ENCODE measurements at places on chromosomes 1 and 21. TPM values are rescaled to one million over a fixed set of nuclear protein-coding genes. Genes with fewer than 3 reads are reported as not detected.

BTBD19 gene
- polyA plus RNA-seq: 6.8 TPM

DNA sequence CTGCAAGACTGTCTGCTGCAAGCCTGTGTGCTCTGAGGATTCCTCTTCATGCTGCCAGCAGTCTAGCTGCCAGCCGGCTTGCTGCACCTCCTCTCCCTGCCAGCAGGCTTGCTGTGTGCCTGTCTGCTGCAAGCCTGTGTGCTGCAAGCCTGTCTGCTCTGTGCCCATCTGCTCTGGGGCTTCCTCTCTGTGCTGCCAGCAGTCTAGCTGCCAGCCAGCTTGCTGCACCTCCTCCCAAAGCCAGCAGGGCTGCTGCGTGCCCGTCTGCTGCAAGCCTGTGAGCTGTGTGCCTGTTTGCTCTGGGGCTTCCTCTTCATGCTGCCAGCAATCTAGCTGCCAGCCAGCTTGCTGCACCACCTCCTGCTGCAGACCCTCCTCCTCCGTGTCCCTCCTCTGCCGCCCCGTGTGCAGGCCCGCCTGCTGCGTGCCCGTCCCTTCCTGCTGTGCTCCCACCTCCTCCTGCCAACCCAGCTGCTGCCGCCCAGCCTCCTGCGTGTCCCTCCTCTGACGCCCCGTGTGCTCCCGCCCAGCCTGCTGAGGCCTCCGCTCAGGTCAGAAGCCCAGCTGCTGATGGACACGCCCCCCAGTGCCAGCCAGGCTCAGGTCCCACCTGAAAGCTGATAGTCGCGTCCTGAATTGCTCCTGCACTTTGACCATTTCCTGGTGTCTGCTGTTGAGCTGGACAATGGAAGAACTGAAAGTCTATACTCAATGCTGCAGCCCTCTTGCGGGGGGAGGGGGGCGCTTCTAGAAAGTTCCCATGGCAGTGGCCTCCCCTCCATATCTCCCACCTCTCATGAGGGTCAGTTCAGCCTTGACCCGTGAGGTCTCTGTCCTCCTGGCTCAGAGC, 1.2 kb downstream of the KRTAP10-4 start:
- no peak for DNase-seq

DNA sequence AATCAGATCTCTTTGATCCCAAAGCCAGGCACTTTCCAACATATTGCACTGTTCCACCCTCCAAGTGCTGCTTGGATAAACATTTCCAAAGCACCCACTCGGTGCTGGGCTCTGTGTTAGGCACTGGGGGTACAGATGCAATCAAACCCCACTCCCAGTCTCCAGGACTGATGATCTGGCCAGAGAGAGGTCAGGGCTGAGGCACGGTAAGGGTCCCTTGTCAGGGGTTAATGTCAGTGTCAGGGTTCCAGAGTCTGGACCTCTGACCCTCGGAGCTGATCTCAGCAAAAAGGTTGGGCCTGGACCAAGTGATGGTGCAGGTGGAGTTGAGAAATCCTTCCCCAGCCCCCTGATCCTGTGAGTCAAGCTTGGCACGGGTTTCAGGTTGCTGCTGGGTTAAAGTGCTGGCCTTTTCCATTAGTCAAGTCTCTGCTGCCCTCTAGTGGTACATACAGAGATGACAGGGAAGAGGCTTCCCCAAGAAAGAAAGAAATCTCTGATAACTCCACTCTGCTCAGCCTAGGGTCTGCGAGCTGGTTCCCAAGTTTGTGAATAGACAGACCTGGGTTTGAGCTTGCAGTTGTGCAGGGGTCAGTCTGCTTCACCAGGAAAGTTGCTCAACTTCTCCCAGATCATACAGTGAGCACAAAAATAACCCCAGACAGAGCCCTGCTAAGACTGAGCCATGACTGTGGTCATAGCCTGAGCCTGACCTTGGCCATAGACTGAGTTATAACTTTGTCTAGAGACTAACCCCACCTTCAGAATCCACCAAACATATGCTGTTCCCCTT, 74.6 kb downstream of the DMRTA2 start:
- no peak for DNase-seq

DNA sequence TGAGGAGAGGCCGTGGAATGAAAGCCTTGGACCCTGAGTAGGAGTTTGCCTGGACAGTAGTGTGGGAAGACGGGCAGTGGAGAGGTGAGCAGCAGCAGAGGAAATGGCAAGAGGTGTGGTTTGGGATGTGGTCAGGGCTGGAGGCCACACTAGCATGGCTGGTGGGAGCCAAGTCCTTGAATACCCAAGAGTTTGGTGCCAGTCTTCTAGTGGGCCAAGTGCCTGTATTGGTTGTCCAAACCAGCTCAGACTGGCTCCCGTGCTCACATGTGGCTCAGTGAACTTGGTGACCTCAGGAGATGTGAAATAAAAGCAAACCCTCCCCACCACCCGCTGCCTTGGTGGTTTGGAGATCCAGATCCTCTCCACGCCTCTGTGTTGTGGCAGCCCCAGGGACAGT, 2.4 kb downstream of the GUCA2A start:
- DNase-seq: no peak

- DNase-seq: no peak
These were observed 9.6 kb downstream of the NES start for GRCh38 chr1:156667610-156667967.

DNA sequence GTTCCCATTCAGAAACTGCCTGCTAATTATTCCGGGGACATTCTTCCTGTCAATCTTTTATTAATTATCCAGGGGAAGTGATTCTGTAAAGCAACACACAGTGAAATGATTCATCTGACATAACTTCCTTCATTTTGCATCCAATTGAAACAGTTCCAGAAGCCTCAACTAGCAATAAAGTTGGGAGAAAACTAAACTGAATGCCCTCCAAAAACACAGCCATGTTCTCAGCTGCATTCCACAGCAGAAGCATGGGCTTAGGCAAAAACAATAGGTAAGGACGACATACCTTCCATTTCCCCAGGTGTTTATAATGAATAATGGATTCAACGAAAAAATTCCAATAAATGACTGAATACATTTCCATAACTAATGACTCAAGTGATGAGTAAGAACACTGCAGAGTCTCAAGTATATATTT, 36.9 kb upstream of the TARBP1 start:
- DNase-seq: no peak

BOLA1 gene
- 17.5 TPM for polyA plus RNA-seq

DNA sequence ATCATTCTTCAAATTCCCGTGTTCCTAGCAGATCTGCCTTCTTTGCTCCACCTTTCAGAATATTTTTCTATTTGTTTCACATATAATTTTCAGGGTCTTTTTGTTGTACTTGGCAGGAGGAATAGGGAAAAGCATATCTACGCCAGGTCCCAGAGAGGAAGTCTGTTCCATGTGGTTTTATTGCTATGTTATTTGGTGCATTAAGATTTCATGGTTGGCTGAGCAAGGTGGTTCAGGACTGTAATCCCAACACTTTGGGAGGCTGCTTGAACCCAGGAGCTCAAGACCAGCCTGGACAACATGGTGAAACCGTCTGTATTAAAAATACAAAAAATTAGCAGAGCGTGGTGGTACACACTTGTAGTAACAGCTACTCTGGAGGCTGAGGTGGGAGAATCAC, 36.1 kb downstream of the COL6A1 start:
- no peak for DNase-seq

DNA sequence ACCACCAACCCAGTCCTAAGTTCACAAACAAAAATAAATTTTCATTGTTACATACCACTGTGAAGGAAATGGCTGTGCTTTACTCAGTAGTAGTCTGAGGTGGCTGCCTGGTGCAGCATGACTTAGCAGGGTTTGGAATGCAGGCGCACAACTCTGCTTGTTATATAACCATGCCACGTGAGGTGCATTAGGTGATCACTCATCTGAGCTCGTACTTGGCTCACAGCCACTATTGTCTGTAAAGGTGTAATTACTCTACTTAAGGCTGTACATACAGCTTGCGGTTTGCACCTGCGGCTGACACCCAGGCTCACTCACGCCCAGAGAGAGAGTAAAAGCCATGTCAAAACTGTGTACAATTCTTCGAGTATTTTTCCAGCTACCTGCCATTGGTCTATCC, 599.4 kb downstream of the LTN1 start:
- DNase-seq: peak; percentile 47

KCNT2 gene
- polyA plus RNA-seq: 8.4 TPM

- DNase-seq: no peak
These were observed 326.4 kb upstream of the ADAMTS5 start for GRCh38 chr21:27293239-27293638.

GJA9 gene
- 0.17 TPM for polyA plus RNA-seq

GRCh38 chr1:22527122-22527521, 36.2 kb upstream of the EPHA8 start:
- no peak for DNase-seq

DNA sequence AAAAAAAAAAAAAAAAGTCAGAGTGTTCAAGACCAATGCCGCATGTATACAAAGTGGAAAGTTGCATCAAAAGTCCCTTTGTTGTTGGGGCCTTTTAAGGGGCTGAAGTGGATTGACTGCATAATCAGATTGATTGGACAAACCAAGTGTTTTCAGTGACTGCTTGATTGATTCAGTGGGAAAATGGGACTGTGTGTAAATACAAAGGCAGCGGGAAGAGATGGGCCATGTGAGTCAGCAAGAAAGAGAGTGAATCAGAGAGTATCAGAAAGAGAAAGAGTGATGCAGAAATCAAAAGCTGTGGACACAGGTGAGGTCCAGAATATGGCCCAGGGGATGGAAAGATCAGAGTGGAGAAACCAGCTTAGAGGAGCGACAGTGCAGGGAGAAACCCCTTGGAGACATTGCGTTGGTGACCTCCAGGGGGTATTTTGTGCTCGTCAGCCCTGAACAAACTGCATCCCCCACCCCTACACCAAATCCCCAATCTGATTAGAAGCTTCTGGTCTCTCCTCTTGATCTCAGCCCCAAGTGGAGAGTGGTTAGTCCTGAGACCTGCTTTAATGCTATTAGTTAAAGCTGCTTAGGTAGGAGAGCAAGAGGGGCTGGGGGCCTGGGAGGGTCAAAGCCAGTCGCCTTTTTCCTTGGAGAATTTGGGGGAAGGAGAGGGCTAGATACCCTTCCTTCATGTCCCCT, 5.1 kb upstream of the ETV3L start:
- no peak for DNase-seq

TIE1 gene
- 51.4 TPM for polyA plus RNA-seq

DNA sequence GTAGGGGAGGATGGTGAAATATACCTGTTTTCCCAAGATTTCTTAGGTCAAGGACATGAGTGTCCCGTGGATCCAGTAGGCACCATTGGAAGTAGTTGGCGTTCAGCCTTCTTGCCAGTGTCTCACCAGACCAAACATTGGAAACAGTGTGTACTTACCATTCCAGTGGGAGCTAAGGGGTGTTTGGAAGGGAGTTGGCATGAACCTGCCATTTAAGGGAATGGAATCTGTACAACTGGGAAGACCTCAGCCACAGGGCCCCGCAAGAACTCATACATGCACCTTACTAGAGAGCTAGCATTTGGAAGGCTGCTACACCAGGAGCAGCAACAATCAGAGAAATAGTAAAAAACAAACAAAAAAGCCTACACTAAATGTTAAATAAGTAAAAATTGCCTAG, 12.7 kb downstream of the ATP5PF start:
- DNase-seq: no peak
